ENCODE measurements at places on chromosomes 13 and 19. TPM values are rescaled to one million over a fixed set of nuclear protein-coding genes. Genes with fewer than 3 reads are reported as not detected.

MYH14 gene
- 62.5 TPM for total RNA-seq

ZNF433 gene
- total RNA-seq: 5.8 TPM

ZNF493 gene
- 18.1 TPM for total RNA-seq

ZNF208 gene
- total RNA-seq: not detected

DNA sequence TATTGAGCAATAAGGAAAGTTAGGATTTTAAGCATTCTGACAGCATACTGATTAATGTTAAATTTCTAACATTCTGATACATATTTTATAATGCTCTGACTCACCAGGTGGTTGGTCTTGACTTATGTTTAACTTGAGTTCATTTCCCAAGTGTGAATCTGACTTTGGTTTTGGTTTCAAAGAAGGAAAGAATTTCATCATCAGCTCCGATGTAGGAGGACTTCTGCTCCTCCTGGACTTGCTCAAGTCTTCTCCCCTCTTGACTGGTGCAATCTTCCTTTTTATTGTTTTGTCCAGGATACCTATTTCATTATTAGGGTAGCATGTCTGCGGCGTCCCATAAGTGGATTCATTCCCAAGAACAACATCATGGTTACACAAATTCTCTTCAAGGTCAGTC lies 141.3 kb downstream of the RNF17 start:
- no peak for DNase-seq
- H3K27ac ChIP-seq: no peak overlapping the region
- no peak overlapping the region for H3K4me3 ChIP-seq
- H3K27me3 ChIP-seq: no peaks in the 10 kb centered on the region
- no peaks in the 10 kb centered on the region for H3K36me3 ChIP-seq
- no peaks in the 10 kb centered on the region for H3K4me1 ChIP-seq

DNA sequence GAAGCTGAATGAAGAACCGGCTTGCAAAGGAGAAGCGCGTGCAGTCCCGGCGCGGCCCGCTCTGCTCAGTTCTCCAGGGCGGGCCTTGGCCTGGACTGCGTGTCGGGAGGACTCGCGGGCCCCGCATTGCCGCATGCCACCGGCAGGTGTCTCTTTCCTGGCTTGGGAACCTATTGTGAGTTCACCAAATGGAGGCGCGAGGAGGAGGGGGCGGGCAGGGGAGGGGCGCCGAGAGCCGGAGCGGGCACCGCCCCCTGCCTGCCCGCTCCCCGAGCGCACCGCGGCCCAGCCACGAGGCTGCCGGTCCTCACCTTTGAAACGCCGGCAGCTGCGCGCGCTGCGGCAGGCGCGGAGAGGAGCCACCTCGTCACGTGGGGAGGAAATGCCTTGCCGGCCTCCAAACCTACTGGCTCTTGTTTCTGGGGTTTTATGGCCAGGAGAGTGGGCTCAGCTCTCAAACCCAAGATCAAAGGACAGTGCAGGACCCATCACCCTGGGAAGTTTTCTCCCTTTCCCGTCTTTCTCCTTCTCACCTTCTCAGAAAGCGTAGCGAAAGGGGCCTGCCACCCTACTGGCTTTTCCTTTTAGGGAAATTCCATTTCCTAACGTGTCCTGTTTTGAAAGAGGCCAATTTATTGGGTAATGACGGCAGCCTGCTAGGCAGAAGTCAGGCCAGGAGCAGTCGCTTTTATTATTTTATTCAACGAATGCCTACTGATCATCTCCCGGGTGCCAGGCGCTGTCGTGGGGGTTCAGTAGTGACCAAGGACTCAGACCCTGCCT lies 13.8 kb upstream of the UBE2L5 start:
- no peaks in the 10 kb centered on the region for H3K36me3 ChIP-seq
- H3K27ac ChIP-seq: peak overlapping the region; percentile 75
- DNase-seq: peak; percentile 96
- H3K4me1 ChIP-seq: peaks cover 26% of the 10 kb centered on the region
- H3K4me3 ChIP-seq: peak overlapping the region; percentile 30

DNA sequence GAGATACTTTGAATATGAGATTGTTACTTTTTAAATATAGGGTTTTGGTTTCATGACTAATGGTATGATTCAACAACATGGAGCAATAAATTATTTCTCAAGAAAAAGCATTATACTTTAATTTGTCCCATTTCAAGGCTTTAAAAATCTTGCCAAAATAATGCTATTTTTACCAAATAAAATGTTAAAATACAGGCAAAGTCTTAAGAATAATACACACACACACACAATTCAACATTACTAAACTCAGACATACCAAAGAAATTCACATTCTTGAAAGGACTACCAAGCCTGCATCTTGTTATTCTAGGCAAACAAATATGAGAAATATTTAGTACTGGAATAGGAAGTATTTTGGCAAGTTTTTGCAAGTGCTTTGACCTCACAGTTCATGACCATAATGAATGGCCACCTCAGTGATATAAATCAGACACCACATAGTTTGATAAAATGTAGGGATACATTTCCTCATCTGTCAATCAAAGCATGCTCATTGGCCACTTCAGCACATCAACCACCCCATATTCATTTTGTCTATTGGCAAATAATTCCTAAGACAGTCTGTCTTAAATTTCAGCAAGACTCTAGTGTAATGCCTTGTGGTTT lies 107.2 kb downstream of the NALCN start:
- no peaks in the 10 kb centered on the region for H3K4me1 ChIP-seq
- H3K36me3 ChIP-seq: no peaks in the 10 kb centered on the region
- no peaks in the 10 kb centered on the region for H3K27me3 ChIP-seq
- no peak overlapping the region for H3K27ac ChIP-seq
- DNase-seq: no peak

- H3K4me1 ChIP-seq: peaks cover 13% of the 10 kb centered on the region
- DNase-seq: no peak
- H3K27me3 ChIP-seq: no peaks in the 10 kb centered on the region
Observed at GRCh38 chr13:40910324-40911050, 108.6 kb downstream of the ELF1 start.

DNA sequence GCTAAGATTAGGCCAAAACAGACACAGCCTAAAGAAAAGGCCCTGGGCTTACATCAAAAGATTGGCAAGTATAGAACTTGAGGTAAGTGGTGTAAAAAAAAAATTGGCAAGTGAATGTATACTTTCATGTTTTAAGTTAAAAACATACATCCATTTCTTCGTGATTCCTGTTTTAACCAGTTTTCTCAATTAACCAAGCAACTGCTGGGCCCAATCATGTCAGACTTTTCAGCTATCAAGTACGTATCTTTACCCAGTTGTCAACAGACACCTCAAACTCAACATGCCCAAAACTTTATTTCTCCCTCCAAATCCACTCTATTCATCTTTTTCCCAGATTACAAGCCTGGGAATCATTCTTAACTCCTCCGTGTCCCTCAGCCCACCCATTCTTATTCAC lies 1.0 kb downstream of the PCID2 start:
- no peak overlapping the region for H3K27ac ChIP-seq
- peak overlapping the region; percentile 96 for H3K4me3 ChIP-seq
- peaks cover 22% of the 10 kb centered on the region for H3K36me3 ChIP-seq
- H3K27me3 ChIP-seq: no peaks in the 10 kb centered on the region

DNA sequence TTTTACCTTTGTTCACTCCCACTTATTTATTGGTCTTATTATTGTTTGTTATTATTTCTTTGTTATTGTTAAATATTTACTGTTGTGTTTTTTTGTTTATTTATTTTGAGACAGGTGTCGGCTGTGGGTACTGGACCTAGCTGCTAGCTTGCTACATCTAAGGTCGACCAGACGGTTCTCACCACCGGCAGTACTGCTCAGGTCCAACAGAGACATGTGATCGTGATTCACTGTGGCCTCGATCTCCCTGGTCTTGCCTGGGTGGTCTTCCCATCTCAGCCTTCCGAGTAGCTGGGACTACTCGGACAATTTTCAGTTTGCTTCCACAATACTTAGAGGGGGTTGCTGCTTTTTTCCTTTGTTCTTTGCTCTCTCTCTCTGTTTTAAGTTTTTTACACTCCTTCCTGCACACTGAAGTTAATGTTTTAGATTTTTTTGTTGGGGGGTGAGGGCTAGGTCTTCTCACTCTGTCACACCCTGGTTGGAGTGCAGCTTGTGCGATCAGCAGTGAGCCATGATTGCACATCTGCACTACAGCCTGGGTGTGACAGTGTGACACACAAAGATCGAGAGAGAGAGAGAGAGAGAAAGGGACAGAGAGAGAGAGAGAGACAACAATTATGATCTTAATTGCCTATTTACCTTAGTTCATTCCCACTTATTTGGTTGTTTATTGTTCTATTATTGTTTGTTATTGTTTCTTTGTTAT lies 1432.4 kb downstream of the UQCRFS1 start:
- peaks cover 9% of the 10 kb centered on the region for H3K36me3 ChIP-seq
- no peaks in the 10 kb centered on the region for H3K27me3 ChIP-seq
- no peak overlapping the region for H3K27ac ChIP-seq
- H3K4me1 ChIP-seq: no peaks in the 10 kb centered on the region

DNA sequence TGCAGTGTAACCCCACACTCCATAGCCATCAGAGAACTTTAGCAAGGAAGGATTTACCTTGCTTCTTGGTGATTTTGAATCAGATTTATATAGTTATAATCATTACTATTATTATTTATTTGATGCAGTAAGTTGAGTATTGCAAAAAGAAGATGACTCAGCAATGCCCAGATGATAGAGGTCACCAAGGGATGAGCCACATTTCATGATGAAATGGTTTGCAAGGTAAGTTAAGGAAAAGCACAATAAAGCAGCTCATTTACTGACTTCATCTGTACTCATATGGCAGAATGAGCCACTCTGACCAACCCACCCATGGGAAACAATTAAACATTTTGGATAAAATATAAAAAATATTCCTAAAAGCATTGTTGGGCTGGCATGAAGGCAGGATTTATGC lies 59.1 kb downstream of the AKAP11 start:
- no peaks in the 10 kb centered on the region for H3K36me3 ChIP-seq
- no peak overlapping the region for H3K27ac ChIP-seq
- no peaks in the 10 kb centered on the region for H3K4me1 ChIP-seq
- no peaks in the 10 kb centered on the region for H3K27me3 ChIP-seq
- no peak overlapping the region for H3K4me3 ChIP-seq

DNA sequence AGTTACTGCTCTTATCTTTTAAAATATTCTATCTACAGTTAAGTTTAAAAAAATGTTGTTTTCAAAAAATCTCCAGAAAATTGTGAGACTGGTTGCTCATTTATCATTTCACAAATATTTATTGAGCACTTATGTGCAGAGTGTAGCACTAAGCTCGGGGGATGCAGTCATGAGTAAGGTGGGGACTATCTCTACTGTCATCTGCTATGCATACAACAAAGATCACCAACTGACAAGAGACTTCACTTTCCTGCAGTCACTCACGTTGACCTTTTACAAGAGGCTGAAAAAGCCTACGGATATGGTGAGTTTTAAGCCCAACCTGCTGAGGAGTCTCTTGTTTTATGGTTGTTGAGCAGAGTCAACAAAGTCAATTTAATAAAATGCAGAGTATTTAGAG lies 392.5 kb downstream of the KLF12 start:
- no peak overlapping the region for H3K27ac ChIP-seq
- no peaks in the 10 kb centered on the region for H3K36me3 ChIP-seq
- no peak overlapping the region for H3K4me3 ChIP-seq
- H3K27me3 ChIP-seq: no peaks in the 10 kb centered on the region
- DNase-seq: no peak

DNA sequence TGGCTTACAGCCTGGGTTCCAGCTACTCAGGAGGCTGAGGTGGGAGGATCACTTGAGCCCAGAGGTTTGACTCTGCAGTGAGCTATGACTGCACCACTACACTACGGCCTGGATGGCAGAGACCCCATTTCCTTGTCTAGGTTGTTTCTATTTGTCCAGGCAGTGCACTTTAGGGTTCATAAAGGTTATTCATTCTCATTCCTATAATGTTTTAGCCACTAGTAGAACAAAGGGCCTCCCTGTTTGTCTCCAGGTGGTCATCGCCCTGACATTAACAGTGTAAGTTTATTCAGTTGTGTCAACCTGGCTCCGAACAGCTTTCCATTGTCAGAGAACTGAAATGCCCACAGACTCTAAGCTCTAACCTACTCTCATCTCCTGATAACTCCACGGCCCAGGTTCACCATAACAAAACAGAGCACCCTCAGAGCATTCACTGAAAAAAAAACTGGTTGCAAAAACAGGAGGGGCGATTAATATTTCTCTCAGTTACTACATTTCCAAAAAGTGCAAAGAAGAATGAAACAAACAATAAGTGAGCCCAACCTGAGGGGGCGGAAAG lies 37.1 kb downstream of the SMAD9 start:
- H3K27me3 ChIP-seq: no peaks in the 10 kb centered on the region
- H3K36me3 ChIP-seq: no peaks in the 10 kb centered on the region
- H3K4me1 ChIP-seq: peaks cover 26% of the 10 kb centered on the region
- H3K4me3 ChIP-seq: no peak overlapping the region
- peak; percentile 21 for DNase-seq
- H3K27ac ChIP-seq: no peak overlapping the region

DNA sequence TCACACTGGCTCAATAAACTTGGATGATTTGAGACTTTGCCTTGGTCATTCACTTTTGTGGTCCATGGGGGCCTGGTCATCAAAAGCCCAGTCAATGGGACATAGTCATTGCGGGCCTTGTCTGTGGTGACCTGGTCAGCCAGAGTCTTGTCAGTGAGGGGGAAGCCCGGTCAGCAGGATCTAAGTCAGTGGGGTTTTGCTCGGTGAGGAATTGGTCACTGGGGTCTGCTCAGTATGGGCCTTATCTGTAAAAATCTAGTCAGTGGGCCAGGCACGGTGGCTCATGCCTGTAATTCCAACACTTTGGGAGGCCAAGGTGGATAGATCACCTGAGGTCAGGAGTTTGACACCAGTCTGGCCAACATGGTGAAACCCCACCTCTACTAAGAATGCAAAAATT lies 63.7 kb upstream of the TPM4 start:
- no peak overlapping the region for H3K27ac ChIP-seq
- DNase-seq: no peak
- H3K4me1 ChIP-seq: no peaks in the 10 kb centered on the region
- H3K27me3 ChIP-seq: no peaks in the 10 kb centered on the region
- H3K4me3 ChIP-seq: no peak overlapping the region

- no peak overlapping the region for H3K4me3 ChIP-seq
- H3K27me3 ChIP-seq: no peaks in the 10 kb centered on the region
- H3K4me1 ChIP-seq: no peaks in the 10 kb centered on the region
Observed at GRCh38 chr13:92122186-92122853, 723.9 kb downstream of the GPC5 start.

DNA sequence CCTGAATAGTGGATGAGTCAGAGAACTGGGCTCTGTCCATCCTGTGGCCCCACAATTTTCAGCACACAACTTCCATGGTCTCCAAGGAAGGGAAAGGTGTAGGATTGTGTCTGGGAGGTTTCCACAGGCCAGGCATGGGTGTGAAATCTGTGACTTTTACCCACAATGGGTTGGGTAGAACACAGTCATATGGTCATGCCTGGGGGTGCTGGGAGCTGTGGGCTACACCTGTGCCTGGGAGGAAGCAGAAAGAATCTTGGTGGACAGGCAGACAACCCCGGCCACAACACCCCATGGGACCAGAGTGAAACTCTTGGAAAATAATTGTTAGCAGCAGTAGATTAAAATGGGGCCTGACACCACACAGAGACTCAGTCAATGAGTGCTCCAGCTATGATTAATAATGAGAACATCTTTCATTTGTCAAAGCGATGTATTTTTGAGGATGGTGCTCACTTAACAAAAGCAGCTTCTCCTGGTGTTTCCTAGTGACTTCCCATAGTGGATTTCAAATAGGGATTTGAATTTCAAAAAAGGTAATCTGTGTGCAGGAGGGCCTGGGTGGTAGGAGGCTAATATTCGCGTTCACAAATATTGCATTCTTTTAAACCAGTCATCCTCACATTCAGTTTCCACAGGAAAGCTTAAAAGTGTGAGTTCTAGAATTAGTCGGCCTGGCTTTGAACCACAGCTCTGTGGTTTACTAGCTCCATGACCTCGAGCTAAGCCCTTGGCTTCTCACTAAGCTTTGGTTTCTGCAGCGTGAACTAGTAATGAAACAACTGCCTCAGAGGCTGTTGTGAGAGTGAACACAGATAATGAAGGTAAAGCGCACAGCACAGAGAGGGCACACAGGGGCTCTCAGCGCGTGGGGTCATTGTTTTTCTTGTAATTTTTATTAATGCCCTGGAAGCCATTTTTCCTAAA lies 89.3 kb upstream of the UQCRFS1 start:
- H3K27me3 ChIP-seq: peaks cover 38% of the 10 kb centered on the region
- no peak for DNase-seq
- H3K36me3 ChIP-seq: no peaks in the 10 kb centered on the region

Measured in stomach (tissue), 19 donors.